ENCODE measurements at places on chromosomes 16 and 17.

DNA sequence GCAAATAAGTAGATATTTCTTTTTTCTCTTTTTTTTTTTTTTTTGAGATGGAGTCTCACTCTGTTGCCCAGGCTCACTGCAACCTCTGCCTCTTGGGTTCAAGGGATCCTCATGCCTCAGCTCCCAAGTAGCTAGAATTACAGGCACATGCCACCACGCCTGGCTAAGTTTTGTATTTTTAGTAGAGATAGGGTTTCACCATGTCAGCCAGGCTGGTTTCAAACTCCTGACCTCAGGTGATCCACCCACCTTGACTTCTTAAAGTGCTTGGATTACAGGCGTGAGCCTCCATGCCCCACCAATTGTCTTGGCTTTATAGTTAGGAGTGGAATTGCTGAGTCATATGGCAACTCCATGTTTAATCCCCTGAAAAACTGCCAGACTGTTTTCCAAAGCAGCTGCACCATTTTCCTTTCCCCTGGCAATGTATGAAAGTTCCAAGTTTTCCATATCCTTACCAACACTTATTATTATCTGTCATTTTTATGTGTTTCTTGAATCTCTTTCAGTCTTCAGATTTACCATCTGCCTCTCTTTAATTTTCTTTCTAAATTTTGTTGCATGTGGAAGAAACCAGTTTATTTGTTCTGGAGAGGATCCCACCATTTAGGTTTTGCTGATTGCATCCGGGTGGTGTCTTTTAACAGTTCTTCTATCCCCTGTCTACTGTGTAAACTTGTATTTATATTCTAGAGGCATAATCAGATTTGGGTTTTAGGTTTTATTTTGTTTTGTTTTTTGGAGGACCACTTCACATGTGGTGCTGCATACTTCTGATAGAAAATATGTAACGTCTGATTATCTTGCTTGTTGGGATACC, 9.9 kb upstream of the CES3 start:
- no peak for DNase-seq

- DNase-seq = no peak
Observed at GRCh38 chr16:59113004-59113670, 379.0 kb upstream of the GOT2 start.

GRCh38 chr17:43465049-43465448, 18.7 kb upstream of the DHX8 start:
- no peak for DNase-seq

DNA sequence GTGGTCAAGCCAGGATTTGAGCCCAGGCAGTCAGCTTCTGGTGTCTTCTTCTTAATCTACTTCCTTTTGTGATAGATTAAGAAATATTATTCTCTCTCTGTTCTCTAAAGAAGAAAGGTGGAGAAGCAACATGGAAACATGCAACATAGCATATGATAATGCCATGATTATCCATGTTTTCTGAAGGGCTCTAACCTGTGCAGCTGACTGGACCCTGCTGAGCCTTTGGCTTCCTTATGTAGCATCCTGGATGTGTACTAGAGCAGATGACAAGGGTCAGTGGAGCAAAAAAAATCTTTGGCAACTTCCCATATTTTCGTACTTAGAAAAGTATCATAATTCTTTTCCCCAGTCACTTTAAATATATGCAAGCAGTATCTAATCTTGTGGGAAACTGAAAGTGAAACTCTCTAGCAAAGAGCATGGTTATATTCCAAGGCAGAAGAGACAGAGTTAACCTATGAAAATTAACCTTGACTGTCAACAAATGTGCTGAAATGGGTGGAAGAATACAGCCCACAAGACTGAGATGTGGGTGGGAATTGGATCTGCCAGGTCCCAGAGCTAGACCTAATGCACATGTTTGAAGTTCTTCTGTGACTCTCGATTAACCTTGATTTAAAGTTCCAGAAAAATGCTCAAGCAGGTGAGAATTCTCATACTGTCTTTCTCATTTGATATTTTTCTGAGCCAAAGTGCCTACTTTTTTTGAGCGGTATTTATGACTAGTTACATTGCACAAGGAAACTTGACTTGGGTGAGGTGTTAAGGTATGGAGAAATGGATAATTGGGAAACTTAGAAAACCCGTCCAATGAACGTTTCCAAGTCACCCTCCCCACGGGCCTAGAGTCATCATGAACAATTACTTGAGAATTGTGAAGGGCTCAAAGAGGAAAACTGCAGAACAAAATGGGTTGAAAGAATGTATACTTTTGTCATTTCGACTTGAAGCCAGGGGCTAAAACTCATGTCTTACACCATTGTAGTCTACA, 248.6 kb downstream of the FTO start:
- DNase-seq = no peak

DNA sequence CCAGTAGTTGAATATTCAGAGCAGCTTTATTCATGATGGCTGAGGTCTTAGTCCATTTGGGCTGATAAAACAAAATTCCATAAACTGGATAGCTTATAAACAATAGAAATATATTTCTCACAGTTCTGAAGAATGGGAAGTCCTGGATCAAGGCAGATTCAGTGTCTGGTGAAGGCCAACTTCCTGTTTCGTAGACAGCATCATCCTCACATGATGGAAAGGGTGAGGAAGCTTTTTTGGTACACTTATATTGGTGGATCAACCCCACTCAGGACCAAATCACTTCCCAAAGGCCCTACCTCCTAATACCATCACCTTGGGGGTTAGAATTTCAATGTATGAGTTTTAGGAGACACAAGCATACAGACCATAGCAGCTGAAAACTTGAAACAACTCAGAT, 224.2 kb downstream of the CYB561 start:
- DNase-seq = no peak

DNA sequence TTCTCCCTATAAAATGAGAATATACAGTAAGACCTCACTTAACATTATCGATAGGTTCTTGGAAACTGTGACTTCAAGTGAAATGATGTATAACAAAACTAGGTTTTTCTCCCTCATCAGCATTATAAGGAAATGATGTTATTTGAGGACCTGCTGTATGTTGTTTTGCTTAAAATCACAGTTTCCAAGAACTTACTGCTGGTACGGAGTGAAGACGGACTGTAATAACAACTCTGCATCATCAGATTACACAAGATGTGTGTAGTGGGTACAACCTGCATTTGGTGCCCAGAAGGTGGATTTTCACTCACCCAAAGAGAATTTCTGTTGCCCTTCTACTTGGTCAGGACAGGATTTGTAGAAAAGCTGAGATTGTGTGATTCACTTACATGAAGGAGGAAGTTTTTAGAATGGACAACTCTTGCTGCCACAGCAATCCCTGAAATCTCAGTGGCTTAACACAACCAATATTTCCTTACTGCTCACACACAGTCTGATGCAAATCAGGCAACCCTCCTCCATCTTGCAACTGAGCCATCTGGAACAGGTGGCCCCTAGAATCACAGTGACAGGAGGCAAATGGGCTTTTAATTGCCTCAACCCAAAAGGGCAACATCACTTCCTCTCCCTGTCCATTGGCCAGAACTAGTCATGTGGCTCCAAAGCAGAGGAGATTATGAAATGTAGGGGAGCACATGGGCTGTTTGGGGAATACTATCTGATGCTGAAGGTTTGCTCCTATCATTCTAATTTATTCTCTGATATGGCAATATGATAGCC, 67.6 kb upstream of the CACNG5 start:
- no peak for DNase-seq

GRCh38 chr17:69056179-69056823, 4.4 kb downstream of the ABCA9 start:
- no peak for DNase-seq

- no peak for DNase-seq
Observed at GRCh38 chr17:56206351-56206750, 53.1 kb downstream of the ANKFN1 start.

GRCh38 chr17:56676810-56677209, 83.3 kb downstream of the NOG start:
- no peak for DNase-seq

- no peak for DNase-seq
Observed at GRCh38 chr17:75836605-75837004, 7.6 kb downstream of the UNC13D start.

GRCh38 chr17:2412561-2413021, 11.7 kb upstream of the MNT start:
- no peak for DNase-seq

GRCh38 chr17:64319531-64319930, 56.5 kb upstream of the TEX2 start:
- no peak for DNase-seq

GRCh38 chr16:9092282-9092977, 986 bp downstream of the HAPSTR1 start:
- peak; percentile 80 for DNase-seq

- DNase-seq = no peak
Observed at GRCh38 chr16:16884451-16884850, 505.5 kb downstream of the NPIPA7 start.

GRCh38 chr17:10463402-10463801, 6.0 kb downstream of the MYH4 start:
- DNase-seq = no peak

DNA sequence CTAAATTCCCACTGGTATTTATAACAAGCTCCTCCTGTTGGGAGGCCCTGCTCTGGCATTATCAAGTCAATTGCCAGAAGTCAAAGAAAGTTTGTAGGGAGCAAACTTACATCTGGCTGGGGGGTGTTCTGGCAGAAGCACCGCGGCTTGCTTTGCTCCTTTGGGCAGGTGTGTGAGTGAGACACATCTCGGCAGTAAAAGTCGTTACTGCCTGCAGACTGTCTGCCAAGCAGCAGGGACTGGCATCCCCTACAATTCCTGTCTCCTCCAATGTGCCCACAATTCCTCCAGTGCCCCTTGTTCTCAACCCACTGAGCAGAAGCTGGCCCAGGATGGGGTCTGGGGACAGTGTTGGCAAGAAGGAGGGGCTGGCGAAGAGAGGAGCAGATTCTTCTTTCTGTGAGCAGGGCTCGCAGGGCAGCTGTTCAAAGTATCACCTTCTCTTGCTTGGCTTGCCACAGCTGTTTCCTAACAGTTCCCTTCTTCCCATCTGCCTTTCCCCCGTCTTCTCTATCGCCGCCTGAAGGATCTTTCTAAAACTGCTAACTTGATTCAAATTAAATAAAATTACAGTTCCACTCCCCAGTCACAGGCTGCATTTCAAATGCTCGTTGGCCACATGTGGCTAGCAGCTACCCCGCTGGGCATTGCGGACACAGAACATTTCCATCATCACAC, 30.2 kb downstream of the SPACA3 start:
- no peak for DNase-seq

DNA sequence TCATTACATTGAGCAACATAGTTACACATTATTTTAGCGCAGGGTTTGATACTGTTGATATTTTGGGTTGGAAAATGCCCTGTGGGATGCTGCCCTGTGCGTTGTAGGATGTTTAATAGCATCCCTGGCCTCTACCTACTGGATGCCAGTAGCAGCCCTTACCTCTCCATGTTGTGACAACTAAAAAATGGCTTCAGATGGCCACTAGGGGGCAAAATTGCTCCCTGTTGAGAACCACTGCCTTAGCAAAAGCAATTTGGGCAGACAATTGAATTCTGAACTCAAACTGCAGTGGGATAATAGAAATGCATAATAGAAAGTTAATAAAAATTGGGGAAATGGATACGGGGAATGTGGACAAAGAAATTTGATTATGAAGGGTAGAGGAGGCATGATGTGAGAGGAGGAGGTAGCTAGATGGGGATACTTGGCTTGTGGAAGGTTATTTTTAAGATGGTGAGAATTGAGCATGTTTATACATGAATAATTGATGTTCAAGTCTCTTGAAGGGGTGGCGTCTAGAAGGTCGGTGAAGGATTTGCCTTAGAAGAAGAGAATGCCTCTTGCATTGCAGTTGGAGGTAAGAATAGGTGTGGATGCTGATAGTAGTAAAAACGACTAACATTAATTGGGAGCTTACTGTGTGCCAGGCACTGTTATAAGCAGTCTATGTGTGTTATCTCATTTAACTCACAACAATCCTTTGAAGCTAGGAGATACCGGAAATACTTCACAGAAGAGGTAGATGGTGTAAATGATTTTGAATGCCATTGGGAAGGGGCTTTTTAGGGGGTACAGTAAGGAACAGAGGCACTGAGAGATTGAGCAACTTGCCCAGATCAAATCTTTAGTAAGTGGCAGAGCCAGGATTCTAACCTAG, 19.0 kb downstream of the HEATR9 start:
- DNase-seq = no peak

- no peak for DNase-seq
Observed at GRCh38 chr17:30172560-30172959, 55.9 kb downstream of the NSRP1 start.

DNA sequence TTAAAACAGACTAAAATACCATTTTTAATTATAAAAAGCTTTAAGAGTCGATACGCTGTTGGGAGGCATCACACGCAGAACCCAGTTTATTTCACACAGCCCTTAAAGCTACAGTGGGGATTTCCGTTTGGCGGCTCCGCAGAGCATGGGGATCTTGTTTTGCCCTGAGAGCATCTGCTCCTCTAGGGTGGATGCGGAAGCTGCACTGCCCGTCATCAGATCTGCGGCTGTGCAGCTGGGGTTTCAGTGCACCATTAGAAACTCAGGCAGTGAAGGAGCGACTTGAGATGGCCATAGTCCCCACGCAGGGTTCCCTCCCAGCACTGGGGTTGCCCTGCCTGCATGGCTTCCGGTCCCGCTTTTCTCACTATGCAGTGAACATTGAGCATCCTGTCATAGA, 62.2 kb upstream of the CHMP6 start:
- DNase-seq = no peak

DNA sequence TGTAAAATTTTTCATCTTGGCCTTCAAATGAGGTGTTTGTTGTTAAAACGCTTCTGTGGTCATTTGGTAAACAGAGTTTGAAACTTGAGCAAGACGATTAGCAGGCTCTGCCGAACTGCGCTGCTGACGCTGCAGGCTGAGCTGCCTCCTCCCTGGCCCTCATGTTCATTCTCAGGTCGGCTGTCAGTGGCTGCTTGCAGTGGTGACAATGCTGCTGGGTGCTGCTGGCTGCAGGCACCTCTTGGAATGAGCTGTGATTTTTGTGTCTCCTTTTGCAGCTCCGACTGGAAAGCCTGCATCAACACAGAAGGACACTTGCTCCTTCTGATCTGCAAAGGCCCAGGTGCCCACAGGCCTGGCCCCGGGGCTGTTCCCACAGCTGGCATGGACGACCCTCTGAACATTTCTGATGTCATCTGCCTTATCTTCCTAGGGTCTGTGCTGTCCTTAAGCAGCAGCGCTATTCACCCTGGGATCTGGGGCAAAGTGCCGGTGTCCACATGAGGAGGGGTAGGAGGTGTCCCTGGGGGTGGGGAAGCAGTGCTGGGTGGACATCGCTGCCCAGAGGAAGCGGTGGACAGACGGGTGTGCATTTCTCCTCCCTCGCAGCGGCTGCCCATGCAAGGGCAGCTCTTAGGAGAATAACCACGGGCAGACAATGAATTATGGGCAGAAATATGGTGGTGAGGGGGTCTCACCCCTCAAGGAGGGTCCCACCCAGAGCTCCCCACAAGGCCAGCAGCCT, 23.1 kb upstream of the OSGIN1 start:
- no peak for DNase-seq

- DNase-seq = no peak
Observed at GRCh38 chr16:11329891-11330290, 15.4 kb upstream of the RMI2 start.

GRCh38 chr17:27471321-27472269, 15.3 kb downstream of the KSR1 start:
- DNase-seq = no peak
